ENCODE measurements at places on chromosomes 1 and 21. TPM values are rescaled to one million over a fixed set of nuclear protein-coding genes. Genes with fewer than 3 reads are reported as not detected.

GRCh38 chr1:44842862-44843655, at the start of gene PTCH2:
PTCH2 (minus strand) TSS chr1:44843253; CDS start chr1:44842932, 321 bp downstream.
- DNase-seq, result peak; percentile 94
- peaks cover 7% of the 10 kb centered on the region for H3K27me3 ChIP-seq
- no peaks in the 10 kb centered on the region for H3K36me3 ChIP-seq
- H3K4me3 ChIP-seq, result peak within 1 kb of the TSS; percentile 82
- no peaks in the 10 kb centered on the region for H3K4me1 ChIP-seq

Gene NGF
- 0.38 TPM for total RNA-seq

Gene RGS8
- total RNA-seq, result 5.6 TPM

Gene LAMC1
- total RNA-seq, result 50.5 TPM

Gene ZNF593OS
- not detected for total RNA-seq

- H3K4me3 ChIP-seq, result no peak overlapping the region
- DNase-seq, result peak; percentile 53
- H3K27ac ChIP-seq, result no peak overlapping the region
- H3K27me3 ChIP-seq, result peaks cover 24% of the 10 kb centered on the region
- no peaks in the 10 kb centered on the region for H3K36me3 ChIP-seq
- H3K4me1 ChIP-seq, result peaks cover 6% of the 10 kb centered on the region
Observed at GRCh38 chr1:47478090-47478489, 40.2 kb downstream of the FOXD2 start.

DNA sequence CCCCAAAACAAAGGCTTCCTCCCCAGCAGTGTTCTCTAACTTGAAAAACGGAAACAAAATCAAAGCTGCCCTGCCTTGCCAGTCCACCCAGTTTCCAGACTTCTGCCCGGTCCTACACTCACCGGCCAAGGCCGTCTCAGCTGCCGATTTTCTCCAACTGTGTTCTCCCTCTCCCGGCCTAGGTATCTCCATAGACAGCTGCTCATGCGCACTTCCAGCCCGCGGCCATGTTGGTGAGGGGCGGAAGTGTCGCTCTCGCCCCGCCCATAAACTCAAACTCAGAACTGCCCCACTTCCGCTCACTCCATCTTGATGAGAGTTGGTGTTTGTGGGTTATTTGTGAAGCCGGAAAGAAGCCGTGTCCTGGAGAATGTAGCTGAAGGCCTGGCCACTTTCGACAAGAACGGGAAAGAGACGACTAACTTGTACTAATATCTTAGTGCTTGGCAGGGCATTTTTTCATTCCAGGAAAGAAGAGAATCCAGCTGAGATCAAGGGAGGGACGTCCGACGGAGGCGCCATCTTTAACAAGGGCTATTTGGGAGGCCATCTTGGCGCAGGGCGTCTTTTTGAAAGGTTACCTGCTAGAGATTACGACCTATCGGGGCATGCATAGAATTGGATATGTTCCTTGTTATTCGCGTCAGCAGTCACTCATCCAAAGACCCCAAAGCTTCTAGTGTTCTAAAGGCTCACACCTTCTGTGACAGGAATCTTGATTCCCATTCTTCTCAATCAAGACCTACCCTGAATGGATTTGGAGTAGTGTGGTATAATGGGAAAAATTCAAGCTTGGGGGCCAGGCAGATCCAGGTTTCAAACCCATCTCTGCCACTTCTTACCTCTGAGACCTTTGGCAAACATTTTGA, at the start of gene USF1:
TSS of gene USF1 (minus strand) at position 242 of the 869 bp plus-strand sequence. CDS start 2,702 bp downstream, outside the sequence.
- peaks cover 22% of the 10 kb centered on the region for H3K36me3 ChIP-seq
- peak within 1 kb of the TSS; percentile 97 for H3K4me3 ChIP-seq
- peaks cover 9% of the 10 kb centered on the region for H3K4me1 ChIP-seq
- DNase-seq, result peak; percentile 97
- H3K27me3 ChIP-seq, result no peaks in the 10 kb centered on the region
- peak within 1 kb of the TSS; percentile 91 for H3K27ac ChIP-seq

Gene SNAP47
- 52.7 TPM for total RNA-seq

- H3K27me3 ChIP-seq, result no peaks in the 10 kb centered on the region
- H3K27ac ChIP-seq, result no peak overlapping the region
- H3K4me1 ChIP-seq, result no peaks in the 10 kb centered on the region
- no peaks in the 10 kb centered on the region for H3K36me3 ChIP-seq
Observed at GRCh38 chr1:53653631-53654030, 85.3 kb downstream of the GLIS1 start.

- no peaks in the 10 kb centered on the region for H3K27me3 ChIP-seq
- no peak overlapping the region for H3K27ac ChIP-seq
Observed at GRCh38 chr1:91440847-91441246, 36.2 kb upstream of the HFM1 start.

- H3K27me3 ChIP-seq, result peaks cover 15% of the 10 kb centered on the region
- peak overlapping the region; percentile 97 for H3K4me3 ChIP-seq
- peaks cover 1% of the 10 kb centered on the region for H3K36me3 ChIP-seq
- H3K27ac ChIP-seq, result peak overlapping the region; percentile 94
- H3K4me1 ChIP-seq, result peaks cover 20% of the 10 kb centered on the region
Observed at GRCh38 chr1:244049162-244050013, 1.7 kb upstream of the ZBTB18 start.

DNA sequence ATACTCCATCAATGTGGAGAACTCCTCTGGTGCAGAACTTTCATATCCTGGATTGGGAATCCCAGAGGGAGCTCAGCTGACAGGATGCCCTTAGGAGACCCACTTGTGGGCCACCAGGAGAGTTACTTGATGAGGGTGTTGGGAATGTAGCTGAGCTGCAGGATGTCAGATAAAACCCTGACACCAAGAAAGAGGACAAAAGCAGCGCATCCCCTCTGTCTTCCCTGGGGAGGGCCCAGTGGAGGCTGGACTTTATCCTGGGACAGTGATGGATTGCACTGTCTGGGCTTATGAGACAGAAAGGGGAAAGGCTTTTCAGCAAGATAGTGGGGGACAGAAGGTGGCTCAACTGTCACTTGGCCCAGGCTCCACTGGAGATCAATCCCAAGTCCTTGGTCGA, 88.1 kb upstream of the BCAR3 start:
- peaks cover 28% of the 10 kb centered on the region for H3K4me1 ChIP-seq
- H3K27me3 ChIP-seq, result no peaks in the 10 kb centered on the region
- peak; percentile 38 for DNase-seq
- H3K27ac ChIP-seq, result peak overlapping the region; percentile 69

GRCh38 chr21:34807881-34808568, 139.2 kb downstream of the CLIC6 start:
- H3K36me3 ChIP-seq, result no peaks in the 10 kb centered on the region
- H3K4me3 ChIP-seq, result no peak overlapping the region
- DNase-seq, result no peak
- no peak overlapping the region for H3K27ac ChIP-seq

GRCh38 chr1:98969798-98970490, 34.7 kb downstream of the PLPPR5 start:
- DNase-seq, result no peak
- no peak overlapping the region for H3K4me3 ChIP-seq
- H3K4me1 ChIP-seq, result no peaks in the 10 kb centered on the region
- no peak overlapping the region for H3K27ac ChIP-seq

DNA sequence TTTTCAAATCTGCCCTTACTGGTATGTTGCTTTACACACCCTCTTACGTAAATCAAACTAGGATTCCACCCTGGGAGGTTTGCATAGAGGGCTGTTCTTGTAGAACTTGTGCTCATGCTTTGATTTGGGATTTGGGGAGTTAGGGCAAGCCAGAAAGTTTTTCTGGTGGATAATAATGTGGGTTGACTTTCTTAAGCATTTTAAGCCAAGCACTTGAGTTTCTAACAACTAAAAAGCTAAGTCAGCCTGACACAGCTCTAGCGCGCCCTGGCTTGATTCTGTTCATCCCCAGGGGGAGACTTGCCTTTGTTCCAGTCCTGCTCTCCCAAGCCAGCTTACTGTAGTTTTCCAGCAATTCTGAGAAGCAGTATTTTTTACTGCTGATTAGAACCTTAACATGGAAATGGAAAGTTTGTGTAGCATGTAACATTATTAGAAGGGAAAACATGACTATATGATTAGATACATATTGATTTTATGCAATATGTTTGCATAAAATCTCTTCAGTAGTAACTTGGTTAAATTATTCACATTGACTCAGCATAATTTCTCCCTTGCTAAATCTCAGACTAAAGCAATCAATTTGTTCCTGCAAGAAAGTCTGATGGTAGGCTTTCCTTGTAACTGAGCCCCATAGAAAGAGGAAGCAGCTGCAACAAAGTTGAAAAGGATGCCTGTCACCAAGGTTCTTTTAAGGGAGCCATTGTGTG, 11.0 kb upstream of the PGD start:
- no peak overlapping the region for H3K4me3 ChIP-seq
- no peaks in the 10 kb centered on the region for H3K27me3 ChIP-seq
- DNase-seq, result peak; percentile 62
- peaks cover 4% of the 10 kb centered on the region for H3K36me3 ChIP-seq
- H3K4me1 ChIP-seq, result no peaks in the 10 kb centered on the region
- H3K27ac ChIP-seq, result peak overlapping the region; percentile 91

Gene AK5
- total RNA-seq, result 0.84 TPM

GRCh38 chr1:205013683-205014367, 29.2 kb upstream of the CNTN2 start:
- no peak overlapping the region for H3K4me3 ChIP-seq
- no peaks in the 10 kb centered on the region for H3K36me3 ChIP-seq
- peak; percentile 60 for DNase-seq
- H3K27me3 ChIP-seq, result no peaks in the 10 kb centered on the region

DNA sequence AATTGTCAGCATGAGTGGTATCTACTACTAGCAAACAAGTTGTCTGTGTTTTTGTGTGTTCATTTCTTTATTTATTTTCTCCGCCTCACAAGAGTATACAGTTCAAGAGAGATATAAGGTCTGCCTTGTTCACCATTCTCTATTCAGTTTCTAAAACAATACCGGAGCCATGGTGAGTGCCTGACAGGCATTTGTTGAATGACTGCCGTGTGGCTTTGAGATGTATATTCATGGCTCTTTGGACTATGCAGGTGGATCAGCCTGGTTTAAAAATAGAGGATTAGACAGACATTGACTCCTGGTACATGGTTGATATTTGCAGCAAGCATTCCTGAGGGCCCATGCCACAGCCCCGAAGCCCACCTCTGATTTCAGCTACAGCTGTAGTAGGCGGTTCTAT, 89.7 kb downstream of the PGM1 start:
- H3K27ac ChIP-seq, result no peak overlapping the region
- no peak overlapping the region for H3K4me3 ChIP-seq
- H3K27me3 ChIP-seq, result no peaks in the 10 kb centered on the region
- no peaks in the 10 kb centered on the region for H3K4me1 ChIP-seq

Gene TGFB2
- 0.59 TPM for total RNA-seq

- H3K36me3 ChIP-seq, result no peaks in the 10 kb centered on the region
- peaks cover 5% of the 10 kb centered on the region for H3K4me1 ChIP-seq
- no peak overlapping the region for H3K27ac ChIP-seq
Observed at GRCh38 chr21:15274701-15275485, 210.1 kb upstream of the NRIP1 start.

Gene TPTE
- not detected for total RNA-seq

DNA sequence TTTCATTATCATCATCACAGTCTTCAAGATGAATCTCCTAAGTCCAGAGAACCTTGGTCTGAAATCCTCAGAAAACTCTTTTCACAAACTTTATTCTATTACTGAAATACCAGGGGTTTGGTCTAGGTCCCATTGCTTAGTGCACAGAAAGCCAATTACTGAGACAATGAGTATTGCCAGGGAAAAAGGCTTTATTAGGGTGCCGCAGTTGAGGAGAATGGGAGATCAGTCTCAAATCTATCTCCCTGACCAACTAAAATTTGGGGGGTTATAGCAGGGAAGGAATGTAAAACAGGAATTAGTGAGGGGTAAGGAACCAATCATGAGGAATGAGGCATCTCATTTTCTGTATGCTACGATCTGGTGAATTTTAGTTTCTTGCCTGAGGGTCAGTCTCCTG, 70.5 kb upstream of the PPIH start:
- DNase-seq, result no peak
- H3K27me3 ChIP-seq, result no peaks in the 10 kb centered on the region
- H3K4me3 ChIP-seq, result no peak overlapping the region
- H3K4me1 ChIP-seq, result no peaks in the 10 kb centered on the region
- no peak overlapping the region for H3K27ac ChIP-seq
- no peaks in the 10 kb centered on the region for H3K36me3 ChIP-seq

GRCh38 chr1:232725305-232726047, 79.7 kb upstream of the MAP10 start:
- H3K36me3 ChIP-seq, result no peaks in the 10 kb centered on the region
- no peak overlapping the region for H3K4me3 ChIP-seq
- no peak overlapping the region for H3K27ac ChIP-seq
- no peaks in the 10 kb centered on the region for H3K27me3 ChIP-seq
- H3K4me1 ChIP-seq, result no peaks in the 10 kb centered on the region
- DNase-seq, result no peak

DNA sequence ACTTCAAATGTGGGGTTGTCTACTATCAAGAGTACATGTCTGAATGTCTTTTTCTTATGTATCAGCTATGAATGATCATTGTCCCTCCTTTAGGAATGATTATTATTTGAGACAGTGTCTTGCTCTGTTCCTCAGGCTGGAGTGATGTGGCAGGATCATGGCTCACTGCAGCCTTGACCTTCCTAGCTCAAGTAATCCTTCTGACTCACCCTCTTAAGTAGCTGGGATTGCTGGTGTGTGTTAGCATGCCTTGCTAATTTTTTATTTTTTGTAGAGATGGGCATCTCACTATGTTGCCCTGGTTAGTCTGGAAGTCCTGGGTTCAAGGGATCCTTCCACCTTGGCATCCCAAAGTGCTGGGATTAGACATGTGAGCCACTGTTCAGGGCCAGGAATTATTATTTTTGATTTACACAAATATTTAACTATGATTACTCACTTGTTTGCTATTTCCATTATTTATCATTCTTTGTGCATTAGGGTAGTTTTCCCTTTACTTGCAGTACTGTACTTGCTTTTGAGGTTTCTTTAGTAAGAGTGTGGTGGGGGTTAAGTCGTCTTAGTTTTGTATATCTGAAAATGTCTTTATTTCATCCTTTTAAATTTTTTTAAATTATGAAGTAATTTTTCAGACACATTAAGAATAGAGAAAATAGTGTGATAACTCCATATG, 12.8 kb downstream of the S100A7 start:
- DNase-seq, result no peak
- H3K27ac ChIP-seq, result no peak overlapping the region
- no peaks in the 10 kb centered on the region for H3K4me1 ChIP-seq
- peaks cover 18% of the 10 kb centered on the region for H3K27me3 ChIP-seq
- no peaks in the 10 kb centered on the region for H3K36me3 ChIP-seq
- H3K4me3 ChIP-seq, result no peak overlapping the region

Gene THEMIS2
- total RNA-seq, result 8.6 TPM

GRCh38 chr21:40846103-40846502, 855 bp downstream of the DSCAM start:
- no peak for DNase-seq
- no peak overlapping the region for H3K4me3 ChIP-seq
- no peaks in the 10 kb centered on the region for H3K4me1 ChIP-seq
- H3K36me3 ChIP-seq, result no peaks in the 10 kb centered on the region
- H3K27me3 ChIP-seq, result peaks cover 58% of the 10 kb centered on the region

GRCh38 chr1:236565530-236565929, 38.8 kb downstream of the HEATR1 start:
- peaks cover 63% of the 10 kb centered on the region for H3K36me3 ChIP-seq
- peaks cover 7% of the 10 kb centered on the region for H3K4me1 ChIP-seq
- no peaks in the 10 kb centered on the region for H3K27me3 ChIP-seq
- no peak overlapping the region for H3K27ac ChIP-seq
- no peak for DNase-seq
- no peak overlapping the region for H3K4me3 ChIP-seq

- no peak for DNase-seq
- no peak overlapping the region for H3K27ac ChIP-seq
Observed at GRCh38 chr1:226033582-226033981, 28.9 kb upstream of the H3-3A start.

- H3K36me3 ChIP-seq, result no peaks in the 10 kb centered on the region
- no peak for DNase-seq
- H3K4me1 ChIP-seq, result no peaks in the 10 kb centered on the region
- H3K27ac ChIP-seq, result no peak overlapping the region
- no peak overlapping the region for H3K4me3 ChIP-seq
Observed at GRCh38 chr1:56265216-56265615, 314.1 kb downstream of the PLPP3 start.
